Activated naive CD8-positive, alpha-beta T cell treated with anti-CD3 and anti-CD28 coated beads, Interleukin-2, amount 50 U/mL, for 16 hours (primary cell): ENCODE measurements at places on chromosomes 7 and 10.
A peak's percentile ranks its signal among the peaks of the same experiment; 100 is the strongest.

DNA sequence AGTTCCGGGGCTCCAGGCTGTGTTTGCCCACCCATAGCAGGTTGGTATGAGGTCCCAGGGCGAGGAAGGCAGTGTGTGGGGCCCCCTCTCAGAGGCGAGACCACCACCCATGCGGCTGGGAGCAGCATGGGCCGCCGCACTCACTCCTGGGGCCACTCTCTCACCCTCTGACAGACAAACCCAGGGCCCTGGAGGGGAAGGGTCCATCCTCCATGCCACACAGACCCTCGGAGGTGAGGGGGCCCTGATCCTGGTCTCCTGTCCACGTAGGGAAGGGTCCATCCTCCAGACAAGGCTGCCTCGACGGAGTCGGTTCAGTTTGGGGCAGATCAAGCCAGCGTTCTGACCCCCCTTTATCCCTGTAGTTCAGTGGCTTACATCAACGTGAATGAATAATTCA lies 230.8 kb downstream of the ELFN1 start:
- DNase-seq = no peak

- DNase-seq = no peak
Measured at GRCh38 chr7:73446682-73447081, 13.1 kb downstream of the FZD9 start.

GRCh38 chr10:59143544-59143943 lies 32.9 kb upstream of the PHYHIPL start:
- no peak for DNase-seq

GRCh38 chr10:80472234-80473095 lies 18.4 kb downstream of the TSPAN14 start:
- no peak for DNase-seq

DNA sequence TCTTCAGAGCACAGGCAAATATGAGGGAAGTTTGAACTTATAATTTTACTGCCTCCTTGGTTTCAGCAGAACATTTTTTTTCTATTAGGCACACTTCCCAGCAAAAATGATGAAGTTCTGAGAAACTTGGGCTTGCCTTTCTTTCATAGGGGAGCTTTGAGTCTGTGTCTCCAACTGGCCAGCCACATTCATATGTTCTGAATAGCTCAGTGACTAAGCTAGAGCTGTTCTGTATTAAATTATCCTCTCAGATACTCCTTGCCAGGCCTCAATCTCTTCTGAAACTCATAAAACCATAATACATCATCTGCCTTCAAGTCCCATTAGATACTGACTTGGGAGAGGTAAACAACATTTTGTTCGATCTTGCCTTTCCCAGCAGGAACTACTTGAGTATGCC lies 476.5 kb downstream of the GPAM start:
- DNase-seq = no peak

DNA sequence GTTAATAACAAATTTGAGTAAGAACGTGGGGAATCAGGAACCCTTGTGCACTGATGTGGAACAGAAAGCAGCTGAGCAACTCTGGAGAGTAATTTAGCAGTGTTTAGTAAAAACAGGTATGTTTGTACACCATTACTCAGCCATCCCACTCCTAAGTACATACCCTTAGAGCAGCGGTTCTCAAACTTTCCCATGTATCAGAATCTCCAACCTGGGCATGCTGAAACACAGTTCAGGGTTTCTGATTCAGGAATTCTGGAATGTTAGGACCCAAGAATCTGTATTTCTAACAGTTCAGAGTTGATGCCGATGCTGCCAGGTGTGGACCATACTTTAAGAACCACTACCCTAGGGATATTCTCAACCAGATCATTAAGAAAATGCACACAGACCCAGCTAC lies 5.1 kb downstream of the SGMS1 start:
- no peak for DNase-seq

DNA sequence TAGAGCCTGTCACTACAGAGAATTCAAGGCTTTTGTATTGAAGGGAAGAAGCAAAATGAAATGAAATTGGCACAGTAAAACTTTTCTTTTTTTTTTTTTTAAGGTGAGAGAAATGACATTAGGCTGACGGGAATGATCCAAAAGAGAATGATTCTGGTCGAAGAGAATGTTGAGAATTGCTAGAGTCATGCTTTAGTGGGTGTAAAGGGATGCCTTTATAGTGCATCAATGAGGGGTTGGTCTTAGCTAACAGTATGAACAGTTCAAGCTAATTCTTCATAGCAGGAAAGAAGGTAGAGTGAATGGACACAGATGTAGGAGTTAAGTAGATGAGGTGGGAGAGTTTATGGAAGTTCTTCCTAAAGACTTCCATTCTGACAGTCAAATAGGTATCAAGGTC lies 32.3 kb upstream of the LSM8 start:
- DNase-seq = no peak

- no peak for DNase-seq
Measured at GRCh38 chr10:97851341-97852001, 1.8 kb downstream of the GOLGA7B start.

GRCh38 chr10:9296190-9296589 lies 1241.7 kb downstream of the GATA3 start:
- DNase-seq = no peak

GRCh38 chr7:151774951-151775350 lies 102.0 kb downstream of the PRKAG2 start:
- no peak for DNase-seq

DNA sequence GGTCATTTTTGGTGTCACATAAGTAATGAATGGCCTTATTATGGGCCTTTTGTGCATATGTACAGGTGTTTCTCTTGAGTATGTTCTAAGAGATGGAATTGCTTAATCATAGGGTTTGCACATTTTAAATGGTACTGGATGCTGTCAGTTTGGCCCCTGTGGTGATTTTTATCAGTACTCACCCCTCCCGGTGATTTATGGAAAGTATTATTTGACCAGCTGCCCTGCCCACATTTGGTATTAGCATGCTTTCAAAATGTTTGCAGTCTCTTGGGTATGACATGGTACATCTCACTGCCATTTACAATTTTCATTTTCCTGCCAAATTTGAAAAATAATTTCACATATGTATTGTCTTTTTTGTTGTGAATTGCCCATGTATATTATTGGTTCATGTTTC lies 427.7 kb downstream of the LRMDA start:
- DNase-seq = no peak

DNA sequence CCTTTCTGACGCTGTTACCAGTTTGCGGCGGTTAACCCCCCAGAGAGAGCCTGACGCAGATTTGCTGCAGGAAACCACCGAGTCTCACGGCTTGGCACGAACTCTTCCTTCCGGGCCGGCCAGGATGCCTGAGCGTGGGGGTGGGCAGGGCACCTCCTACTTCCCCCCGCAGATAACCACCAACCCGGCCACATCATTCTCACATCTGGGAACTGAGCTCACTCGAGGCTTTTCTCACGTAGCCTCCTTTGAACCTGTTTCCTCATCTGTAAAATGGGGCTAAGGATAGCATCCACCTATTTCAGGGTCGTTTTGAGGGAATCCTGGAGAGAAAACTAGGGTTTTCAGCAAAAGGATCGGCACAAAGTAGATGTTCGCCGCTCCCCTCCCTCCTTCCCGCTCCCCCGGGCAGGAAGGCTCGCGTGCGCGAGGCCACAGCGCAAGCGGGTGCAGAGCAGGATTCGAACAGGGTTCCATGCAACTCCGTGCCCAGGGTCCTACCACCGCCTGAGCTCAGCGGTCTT lies 23.6 kb downstream of the DDIT4 start:
- DNase-seq = peak; percentile 91

DNA sequence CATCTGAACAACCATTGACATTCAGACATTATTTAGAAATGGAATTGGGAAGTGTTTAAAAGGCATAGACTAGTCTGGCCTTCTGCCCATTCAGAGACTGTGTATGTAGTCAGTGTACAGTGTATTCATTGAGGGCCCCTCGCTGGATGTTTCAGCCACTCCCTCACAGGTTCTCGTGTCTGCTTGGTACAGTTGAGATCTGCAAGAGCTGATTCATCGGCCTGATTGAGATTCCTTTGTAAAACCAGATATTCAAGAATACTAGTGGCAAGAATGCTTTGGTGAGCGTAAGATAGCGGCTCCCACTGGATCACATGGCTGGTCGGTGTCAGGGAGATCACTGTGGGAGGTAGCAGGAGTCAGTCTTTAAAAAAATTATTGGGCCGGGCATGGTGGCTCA lies 119.5 kb downstream of the TCF7L2 start:
- no peak for DNase-seq

- no peak for DNase-seq
Measured at GRCh38 chr10:13078912-13079775, 20.8 kb upstream of the OPTN start.

- no peak for DNase-seq
Measured at GRCh38 chr7:1555046-1555812, 776 bp downstream of the TMEM184A start.

DNA sequence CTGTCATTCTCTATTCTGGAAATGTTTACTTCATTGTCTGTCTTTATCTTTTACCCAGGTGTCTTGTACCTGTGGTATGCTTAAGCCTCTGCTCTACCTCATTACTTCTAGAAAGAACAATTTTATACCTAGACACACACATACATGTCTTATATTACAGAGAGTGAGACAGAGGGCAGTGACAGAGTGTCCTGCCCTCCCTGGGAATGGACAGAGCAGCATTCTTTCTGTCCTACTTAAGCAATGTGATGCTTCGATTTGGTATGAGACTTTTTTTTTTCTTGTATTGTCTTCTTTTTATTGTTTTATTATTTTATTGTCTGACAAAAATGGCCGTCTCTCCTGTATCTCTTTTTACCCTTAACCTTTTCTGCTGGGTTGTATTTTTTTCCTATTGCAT lies 286.1 kb downstream of the EXOC4 start:
- no peak for DNase-seq
